ENCODE measurements at places on chromosomes 3 and 15. TPM values are rescaled to one million over a fixed set of nuclear protein-coding genes. Genes with fewer than 3 reads are reported as not detected.

The EHHADH gene
- total RNA-seq = 9.2 TPM

DNA sequence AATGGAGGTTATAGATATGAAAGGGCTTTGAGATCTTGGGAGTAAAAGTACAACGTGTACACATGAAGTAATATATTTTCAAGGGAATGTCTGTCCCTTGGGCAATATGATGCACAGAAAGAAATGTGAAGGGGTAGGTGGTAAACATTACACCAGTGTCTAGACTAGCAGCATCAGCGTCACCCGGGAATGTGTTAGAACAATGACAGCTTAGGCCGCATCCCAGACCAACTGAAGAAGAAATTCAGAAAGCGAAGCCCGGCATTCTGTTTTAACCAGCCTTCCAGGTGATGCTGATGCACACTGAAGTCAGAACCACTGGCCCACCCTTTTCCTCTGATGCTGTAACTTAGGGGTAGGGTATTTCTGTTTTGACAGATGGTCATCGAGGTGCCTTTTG, 6.3 kb downstream of the INAFM2 start:
- H3K4me1 ChIP-seq = peaks cover 52% of the 10 kb centered on the region
- H3K36me3 ChIP-seq = no peaks in the 10 kb centered on the region
- H3K27ac ChIP-seq = no peak overlapping the region
- H3K4me3 ChIP-seq = no peak overlapping the region
- DNase-seq = no peak

DNA sequence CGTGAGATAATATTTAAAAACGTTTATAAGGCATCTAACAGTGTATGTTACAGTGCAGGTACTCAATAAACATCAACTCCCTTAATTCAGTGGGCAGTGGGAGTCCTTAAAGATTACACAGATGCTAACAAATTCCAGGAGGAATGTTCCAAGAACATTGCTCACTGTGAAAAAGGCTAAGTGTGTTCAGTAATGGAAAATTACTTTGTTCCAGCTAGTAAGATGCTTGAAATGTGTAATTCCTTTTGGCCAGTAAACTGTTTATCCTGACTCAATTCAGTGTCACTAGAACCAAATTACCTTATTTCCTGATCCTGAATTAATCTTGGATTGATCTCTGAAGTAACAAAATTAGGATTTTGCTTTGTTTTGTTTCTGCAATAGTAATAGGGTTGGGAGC, 54.2 kb upstream of the SEMA6D start:
- DNase-seq = no peak
- no peaks in the 10 kb centered on the region for H3K36me3 ChIP-seq
- no peaks in the 10 kb centered on the region for H3K27me3 ChIP-seq

- no peak overlapping the region for H3K27ac ChIP-seq
- no peak for DNase-seq
- no peaks in the 10 kb centered on the region for H3K4me1 ChIP-seq
Measured at GRCh38 chr3:27585429-27585828, 101.2 kb upstream of the SLC4A7 start.

- no peaks in the 10 kb centered on the region for H3K27me3 ChIP-seq
- no peaks in the 10 kb centered on the region for H3K4me1 ChIP-seq
- H3K4me3 ChIP-seq = no peak overlapping the region
- no peak overlapping the region for H3K27ac ChIP-seq
- DNase-seq = no peak
- no peaks in the 10 kb centered on the region for H3K36me3 ChIP-seq
Measured at GRCh38 chr3:123038751-123039150, 11.2 kb upstream of the SEMA5B start.

DNA sequence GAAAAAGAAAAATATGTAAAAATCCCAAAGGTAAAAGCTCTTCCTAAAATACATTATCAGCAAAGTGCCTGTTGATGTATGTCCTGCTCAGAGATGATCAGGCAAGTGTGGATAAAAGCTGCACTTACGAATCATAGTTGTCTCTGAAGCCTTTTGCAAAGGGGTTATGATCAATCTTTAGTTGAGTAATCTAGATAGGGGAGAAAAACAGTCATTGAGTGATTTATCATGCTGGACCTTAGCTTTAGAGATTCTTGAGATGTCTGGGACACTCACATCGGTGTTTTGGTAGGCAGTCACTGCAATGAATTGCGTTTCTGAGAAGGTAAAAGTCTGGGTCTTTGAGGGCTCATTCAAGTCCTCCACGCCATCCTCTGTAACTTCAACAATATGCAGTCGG, 3.7 kb downstream of the EOMES start:
- no peak overlapping the region for H3K27ac ChIP-seq
- peaks cover 47% of the 10 kb centered on the region for H3K4me1 ChIP-seq
- DNase-seq = no peak
- H3K4me3 ChIP-seq = no peak overlapping the region
- H3K36me3 ChIP-seq = no peaks in the 10 kb centered on the region

Measured in body of pancreas (tissue), 4 donors.